ENCODE measurements at places on chromosomes 6 and 20.

DNA sequence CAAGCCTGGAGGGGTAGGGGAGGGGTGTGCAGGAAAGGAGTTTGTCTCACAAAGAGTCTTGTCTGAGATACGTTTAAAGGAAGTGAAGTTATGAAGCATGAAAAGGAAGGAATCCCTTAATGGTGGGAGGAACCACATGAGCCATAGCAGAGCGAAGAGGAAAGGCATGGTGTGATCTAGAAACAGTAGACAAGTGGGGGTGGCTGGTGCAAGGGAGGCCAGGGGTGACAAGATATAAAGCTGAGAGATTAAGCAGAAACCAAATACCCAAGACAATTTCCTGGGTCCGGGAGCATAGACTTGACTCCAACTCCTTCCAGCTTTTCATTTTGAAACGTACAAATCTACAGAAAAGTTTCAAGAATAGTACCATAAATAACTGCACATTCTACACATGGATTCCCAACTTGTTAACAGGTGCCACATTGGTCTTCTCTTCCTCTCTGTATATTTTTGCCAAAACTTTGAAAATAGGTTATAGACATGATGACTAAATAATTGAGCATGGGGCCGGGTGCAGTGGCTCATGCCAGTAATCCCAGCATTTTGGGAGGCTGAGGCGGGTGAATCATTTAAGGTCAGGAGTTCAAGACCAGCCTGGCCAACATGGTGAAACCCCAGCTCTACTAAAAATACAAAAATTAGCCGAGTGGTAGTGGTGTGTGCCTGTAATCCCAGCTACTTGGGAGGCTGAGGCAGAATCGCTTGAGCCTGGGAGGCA lies 211.6 kb downstream of the SLC24A3 start:
- DNase-seq = peak; percentile 31

GRCh38 chr6:153301602-153302001 lies 170.5 kb upstream of the RGS17 start:
- no peak for DNase-seq

DNA sequence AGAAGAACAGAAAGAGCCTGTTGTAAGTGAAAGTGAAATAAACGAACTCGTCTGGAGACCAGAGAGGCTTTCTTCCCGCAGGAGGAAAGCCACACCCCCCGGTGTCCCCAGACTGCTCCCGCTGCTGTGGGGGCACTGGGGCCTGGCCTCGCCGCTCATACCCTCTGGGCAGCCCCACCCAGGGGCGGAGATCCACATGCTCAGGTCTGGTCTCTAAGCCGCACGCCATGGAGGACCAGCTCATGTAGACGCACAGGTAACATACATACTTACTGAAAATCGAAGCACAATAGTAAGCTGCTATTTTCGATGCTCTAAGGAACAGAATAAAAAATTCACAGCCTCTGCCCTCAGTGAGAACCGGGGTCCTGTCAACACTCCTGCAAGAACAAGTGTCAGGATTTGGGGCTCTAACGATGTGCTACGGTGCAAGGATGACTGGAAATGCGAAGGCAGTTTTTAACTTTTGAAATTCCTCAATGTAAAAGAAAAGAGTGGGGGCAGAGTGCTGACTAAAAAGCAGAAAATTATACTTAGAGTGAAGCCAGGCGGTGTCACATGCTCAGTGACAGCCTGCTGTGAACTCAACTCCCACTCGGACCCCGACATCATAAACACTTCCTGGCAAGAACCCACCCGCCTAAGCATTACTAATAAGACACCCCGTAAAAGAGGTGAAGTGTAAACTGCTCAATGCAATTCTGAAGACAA lies 110.5 kb downstream of the IRF4 start:
- DNase-seq = no peak

- no peak for DNase-seq
Observed at GRCh38 chr6:133967347-133967746, 14.3 kb downstream of the TBPL1 start.

GRCh38 chr20:6686171-6686570 lies 81.3 kb upstream of the BMP2 start:
- DNase-seq = peak; percentile 63

GRCh38 chr6:906920-907319 lies 214.0 kb upstream of the EXOC2 start:
- no peak for DNase-seq

DNA sequence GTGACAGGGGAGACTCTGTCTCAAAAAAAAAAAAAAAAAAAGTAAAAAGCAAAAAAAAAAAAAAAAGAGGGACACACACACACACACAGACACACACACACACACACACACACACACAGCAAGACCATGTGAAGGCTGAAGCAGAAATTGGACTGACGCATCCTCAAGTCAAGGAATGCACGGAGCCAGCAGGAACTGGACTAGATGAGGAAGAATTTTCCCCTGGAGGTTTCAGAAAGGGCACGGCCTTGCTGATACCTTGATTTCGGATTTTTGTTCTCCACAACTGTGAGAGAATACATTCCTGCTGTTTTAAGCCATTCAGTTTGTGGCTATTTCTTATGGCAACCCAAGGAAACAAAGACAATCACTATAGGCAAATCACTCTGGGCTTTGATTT lies 176.9 kb upstream of the SALL4 start:
- no peak for DNase-seq

DNA sequence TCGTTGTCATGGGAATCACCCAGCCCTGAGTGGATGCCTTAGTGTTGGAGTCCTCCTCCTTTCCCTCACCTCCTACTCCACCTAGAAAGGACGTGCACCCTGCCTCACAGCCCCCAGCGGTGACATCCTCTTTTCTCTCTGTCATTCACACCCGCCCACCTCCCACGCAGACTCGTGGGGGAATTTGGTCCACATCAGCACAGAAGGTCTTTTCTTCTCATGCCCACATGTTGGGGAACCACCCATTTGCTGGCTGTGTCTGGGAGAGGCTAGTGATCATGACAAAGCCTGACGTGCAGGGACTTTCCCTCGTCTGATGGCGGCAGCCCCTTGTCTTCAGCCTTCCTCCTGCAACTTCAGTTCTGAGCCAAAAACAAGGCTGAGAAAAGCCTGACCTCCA lies 96.0 kb upstream of the CNKSR3 start:
- no peak for DNase-seq

DNA sequence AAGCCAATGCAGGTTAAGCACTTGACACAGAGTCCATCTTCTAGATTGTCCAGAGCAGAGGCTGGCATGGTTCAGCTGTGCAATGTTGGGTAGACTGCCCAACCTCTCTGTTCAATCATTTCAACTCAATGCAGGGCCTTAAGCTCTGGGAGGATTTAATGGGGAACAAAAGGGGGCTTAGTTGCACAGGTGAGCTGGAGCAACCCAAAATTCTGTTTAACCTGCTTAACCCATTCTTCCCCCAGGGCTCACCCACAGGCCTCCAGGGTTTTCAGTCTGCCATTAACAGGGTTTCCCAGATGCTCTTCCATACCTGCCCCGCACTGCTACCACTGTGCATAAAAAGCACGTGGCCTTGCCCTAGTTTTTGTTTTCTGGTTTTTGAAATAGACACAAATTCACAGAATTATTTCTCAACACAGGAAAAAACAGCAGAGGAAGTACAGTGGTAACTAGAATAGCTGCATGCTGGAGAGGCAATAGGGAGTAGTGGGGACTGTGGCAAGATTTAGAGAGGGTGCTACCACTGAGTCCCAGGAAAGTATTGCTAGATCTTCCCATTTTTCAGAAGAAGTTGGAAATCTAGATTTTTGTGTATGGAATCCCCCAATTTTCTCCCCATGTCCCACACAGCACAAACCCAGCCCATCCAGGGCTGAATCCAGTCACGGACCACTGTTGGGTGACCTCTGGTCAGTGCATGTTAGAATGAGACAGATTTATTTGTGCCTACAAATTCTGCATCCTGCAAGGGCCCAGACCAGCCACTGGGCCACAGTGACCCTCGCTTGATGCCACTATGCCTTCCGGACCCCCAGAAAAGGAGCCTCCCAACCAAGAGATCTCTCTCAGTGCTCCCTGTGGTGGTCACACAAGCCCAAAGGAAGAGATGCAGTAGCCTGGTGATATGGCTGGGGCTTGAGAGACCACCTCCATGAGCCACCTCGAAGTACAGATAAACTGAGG lies 4.6 kb downstream of the PTGIS start:
- DNase-seq = no peak

GRCh38 chr20:19213946-19214490 lies 1.6 kb downstream of the SLC24A3 start:
- no peak for DNase-seq

DNA sequence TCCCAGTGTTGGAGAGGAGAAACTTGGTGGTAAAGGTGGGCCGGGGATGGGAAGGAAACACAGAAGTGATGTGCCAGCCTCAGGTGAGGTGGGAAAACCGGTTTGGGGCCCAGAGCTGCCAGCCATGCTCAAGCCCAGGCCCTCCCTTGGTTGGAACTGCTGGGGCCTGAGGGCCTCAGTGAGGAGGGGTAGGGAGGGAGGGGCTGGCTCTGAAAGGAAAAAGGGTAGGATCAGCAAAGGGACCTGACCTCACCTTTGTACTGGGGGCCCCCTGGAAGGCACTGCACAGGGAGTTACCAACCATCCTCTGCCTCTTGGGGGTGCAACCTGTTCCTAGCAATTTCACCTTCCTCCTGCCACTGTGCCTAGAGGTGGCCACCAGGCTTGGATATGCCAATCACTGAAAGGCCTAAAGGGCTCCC lies 1.8 kb upstream of the SPEF1 start:
- DNase-seq = no peak

DNA sequence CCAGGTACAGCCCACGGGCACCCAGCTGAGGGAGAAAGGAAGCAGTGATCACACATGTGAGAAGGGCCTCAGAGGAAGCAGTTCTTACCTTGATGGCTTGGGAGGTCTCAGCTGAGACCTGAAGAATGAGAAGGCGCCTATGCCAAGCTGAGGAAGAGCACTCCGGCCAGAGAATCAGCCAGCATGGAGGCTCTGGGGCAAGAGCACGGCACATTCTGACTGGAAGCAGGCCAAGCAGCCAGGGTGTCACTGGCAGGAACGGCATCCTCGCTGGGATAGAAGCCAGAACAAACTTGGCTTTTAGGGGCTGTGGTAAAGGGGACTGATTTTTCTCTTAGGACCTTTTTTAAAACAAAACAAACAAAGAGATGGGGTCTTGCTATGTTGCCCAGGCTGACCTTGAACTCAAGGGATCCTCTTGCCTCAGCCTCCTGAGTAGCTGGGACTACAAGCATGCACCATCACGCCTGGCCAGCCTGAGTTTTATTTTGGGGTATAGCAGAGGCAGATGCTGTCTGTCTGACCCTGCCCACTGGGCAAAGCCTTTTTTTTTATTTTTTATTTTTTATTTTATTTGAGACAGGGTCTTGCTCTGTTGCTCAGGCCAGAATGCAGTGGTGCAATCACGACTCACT lies 17.6 kb downstream of the GHRH start:
- DNase-seq = no peak

DNA sequence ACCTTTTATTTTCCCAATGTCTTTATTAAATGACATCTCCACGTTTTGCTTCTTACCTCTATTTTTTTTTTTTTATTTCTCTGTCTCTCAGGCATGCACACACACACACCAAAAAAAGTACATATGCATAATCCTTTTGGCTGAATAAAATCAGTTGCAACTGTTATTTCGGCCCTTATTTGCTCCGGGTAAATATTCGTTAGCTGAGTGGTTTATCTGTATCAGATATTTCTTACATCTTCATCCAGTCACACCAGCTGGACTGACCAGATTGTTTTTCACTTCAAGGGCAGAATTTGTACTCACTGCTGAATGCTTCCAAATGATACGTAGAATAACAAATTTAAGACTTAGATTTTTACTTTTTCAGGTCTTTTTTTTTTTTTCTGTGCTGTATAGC lies 45.5 kb downstream of the PTPN1 start:
- no peak for DNase-seq

GRCh38 chr6:47733879-47734558 lies 35.6 kb downstream of the ADGRF4 start:
- peak; percentile 23 for DNase-seq

- no peak for DNase-seq
Observed at GRCh38 chr20:4006640-4007039, 8.7 kb downstream of the RNF24 start.

DNA sequence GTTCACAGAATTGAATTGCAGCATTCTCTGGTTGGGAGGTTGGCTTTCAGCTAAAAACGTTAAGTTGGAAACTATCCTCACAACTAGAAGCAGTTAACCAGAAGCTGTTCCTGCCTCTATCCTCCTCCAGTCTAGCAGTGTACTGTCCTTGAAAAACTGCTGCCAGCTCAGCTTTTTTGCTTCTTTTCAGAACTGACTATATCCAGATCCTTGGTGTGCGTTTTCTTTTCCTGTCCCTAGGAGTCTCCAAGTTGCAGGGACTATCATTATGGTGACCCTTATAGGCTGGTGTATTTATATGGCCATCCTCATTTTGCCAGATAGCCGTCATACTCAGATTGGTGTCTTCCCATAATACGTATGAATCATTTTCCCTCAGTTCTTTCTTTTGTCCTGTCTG lies 5.5 kb downstream of the ITCH start:
- DNase-seq = no peak

DNA sequence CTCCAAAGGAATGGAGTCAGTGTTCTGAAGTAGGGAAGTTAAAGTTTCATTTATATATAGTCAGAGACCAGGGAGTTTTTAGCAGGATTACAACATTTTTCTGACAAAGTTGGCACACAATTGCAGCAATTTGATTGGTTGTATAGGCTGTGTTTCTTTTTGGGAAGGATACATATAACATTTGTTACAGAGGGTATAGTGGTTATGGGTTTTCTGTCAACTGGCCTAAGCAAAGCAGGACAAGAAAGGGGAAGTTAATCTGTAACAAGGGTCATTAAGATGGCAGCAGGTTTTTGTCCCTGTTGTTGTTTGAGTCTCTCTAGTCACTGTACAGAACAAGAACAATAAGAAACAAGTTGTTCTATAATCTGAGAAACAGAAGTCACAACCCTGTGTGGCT lies 41.4 kb downstream of the TPD52L1 start:
- no peak for DNase-seq

- DNase-seq = no peak
Observed at GRCh38 chr6:85372188-85372914, 77.5 kb upstream of the NT5E start.

GRCh38 chr6:45493761-45494160 lies 116.0 kb upstream of the SUPT3H start:
- DNase-seq = no peak

DNA sequence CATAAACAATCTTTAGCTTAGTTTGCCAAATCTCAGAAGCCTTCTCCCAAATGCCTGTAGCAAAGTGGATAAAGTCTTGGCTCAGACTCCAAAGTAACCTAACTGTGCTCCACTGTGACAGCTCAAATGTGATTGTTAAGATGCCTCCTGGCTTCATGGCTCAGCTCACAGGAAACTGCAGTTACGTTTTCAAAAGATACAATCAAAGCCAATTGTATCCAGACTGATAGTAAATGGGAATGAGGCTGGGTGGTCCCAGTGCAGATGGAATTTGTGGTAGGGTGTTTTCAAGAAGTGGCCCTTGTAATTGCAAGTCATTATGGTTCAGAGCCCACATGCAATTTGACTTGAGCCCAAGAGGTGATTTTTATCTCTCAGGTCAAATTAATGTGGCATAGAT lies 151.2 kb upstream of the TAB2 start:
- DNase-seq = no peak

GRCh38 chr6:73798592-73798991 lies 102.6 kb downstream of the CD109 start:
- DNase-seq = no peak

- peak; percentile 15 for DNase-seq
Observed at GRCh38 chr6:40532349-40533000, 54.7 kb downstream of the LRFN2 start.

- peak; percentile 58 for DNase-seq
Observed at GRCh38 chr6:157535340-157536222, 154.6 kb downstream of the ZDHHC14 start.
